ENCODE measurements at places on chromosomes 13 and 19. TPM values are rescaled to one million over a fixed set of nuclear protein-coding genes. Genes with fewer than 3 reads are reported as not detected.

IL17D gene
- polyA plus RNA-seq: 0.17 TPM

CGB2 gene
- not detected for polyA plus RNA-seq

CACNG7 gene
- polyA plus RNA-seq: not detected

TPTE2 gene
- not detected for polyA plus RNA-seq

ZNF773 gene
- 7.0 TPM for polyA plus RNA-seq

DACT3 gene
- polyA plus RNA-seq: not detected

APOC4 gene
- polyA plus RNA-seq: not detected

SLC25A41 gene
- not detected for polyA plus RNA-seq
